ENCODE measurements at places on chromosomes 1 and 21.

DNA sequence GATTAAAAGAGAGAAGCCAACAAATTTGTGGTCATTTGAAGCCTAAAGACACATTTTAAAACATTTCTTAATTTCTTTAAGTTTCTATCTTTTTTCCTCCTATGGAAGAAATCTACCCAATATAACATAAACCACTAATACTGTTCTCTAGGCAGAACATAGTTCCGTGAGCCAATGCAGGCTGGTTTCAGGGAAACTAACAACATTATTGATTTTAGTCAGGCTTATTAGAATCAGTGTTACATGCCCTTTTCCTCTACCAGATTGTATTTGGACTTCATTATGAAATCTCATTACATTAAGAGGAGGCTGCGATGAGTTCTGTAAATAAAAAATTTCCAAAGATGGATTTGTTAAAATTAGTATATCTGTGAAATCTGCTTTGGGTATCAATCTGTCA is 249.9 kb downstream of the PTBP2 start:
- DNase-seq: no peak

DNA sequence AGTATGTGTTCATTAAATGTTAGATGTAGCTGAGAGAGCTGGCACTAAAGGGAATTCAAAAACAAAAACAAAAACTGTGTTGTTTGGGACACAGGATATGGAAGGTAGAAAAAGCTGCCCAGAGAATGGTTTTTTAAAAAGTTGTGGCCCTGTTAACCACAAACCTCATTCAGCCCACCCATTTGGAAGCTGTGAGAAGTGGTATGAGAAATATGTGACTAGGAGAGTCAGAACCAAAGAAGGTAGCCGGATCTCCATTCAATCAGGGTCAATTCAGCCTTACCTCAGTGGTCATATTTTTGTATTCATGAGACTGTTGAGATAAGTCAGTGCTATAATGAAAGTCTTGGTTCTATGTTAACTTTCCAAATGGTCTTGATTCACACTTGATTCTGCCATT is 29.8 kb upstream of the CACYBP start:
- DNase-seq: no peak

- DNase-seq: no peak
These were observed 5.3 kb downstream of the RXFP4 start for GRCh38 chr1:155946633-155947219.

GRCh38 chr1:245332513-245332912 is 177.7 kb downstream of the KIF26B start:
- no peak for DNase-seq

- DNase-seq: no peak
These were observed 114.7 kb upstream of the WNT4 start for GRCh38 chr1:22257290-22258275.

DNA sequence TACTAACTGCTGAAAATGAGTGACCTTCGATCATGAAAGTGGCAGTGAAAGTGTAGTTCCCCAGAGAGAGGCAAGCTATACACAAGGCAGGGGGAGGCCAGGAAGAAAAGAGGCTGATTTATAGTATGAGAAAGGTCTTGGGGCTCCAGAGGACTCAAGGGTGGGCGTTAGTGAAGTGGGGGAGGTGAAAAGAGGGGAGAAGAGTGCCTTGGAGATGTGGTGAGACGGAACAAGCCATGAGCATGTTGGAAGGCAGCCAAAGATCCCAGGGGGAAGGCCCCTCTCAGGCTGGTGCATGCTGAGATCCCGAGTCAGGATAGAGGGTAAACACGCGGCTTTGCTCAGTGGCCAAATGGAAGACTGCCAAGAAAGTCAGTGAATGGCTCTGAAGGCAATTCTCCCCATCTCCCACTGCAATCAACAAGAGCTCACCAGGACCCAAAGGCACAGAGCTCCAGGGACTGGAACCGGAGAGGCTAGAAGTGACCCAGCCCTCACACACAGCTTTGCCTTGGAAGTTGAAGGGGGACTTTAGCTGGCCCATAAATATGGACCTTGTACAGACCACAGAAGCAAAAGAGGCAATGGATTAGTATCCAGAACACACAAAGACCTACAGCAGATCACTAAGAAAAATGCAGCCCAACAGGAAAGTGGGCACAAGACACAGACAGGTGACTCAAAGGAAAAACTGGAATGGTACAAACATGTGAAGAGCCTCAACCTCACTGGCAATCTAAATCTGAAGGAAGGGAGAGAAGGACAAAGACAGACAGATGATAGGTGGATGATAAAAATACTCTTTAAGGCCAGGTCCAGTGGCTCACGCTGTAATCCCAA is 49.6 kb downstream of the HSF2BP start:
- no peak for DNase-seq

GRCh38 chr1:222736470-222736869 is 532 bp upstream of the FAM177B start:
- DNase-seq: no peak

DNA sequence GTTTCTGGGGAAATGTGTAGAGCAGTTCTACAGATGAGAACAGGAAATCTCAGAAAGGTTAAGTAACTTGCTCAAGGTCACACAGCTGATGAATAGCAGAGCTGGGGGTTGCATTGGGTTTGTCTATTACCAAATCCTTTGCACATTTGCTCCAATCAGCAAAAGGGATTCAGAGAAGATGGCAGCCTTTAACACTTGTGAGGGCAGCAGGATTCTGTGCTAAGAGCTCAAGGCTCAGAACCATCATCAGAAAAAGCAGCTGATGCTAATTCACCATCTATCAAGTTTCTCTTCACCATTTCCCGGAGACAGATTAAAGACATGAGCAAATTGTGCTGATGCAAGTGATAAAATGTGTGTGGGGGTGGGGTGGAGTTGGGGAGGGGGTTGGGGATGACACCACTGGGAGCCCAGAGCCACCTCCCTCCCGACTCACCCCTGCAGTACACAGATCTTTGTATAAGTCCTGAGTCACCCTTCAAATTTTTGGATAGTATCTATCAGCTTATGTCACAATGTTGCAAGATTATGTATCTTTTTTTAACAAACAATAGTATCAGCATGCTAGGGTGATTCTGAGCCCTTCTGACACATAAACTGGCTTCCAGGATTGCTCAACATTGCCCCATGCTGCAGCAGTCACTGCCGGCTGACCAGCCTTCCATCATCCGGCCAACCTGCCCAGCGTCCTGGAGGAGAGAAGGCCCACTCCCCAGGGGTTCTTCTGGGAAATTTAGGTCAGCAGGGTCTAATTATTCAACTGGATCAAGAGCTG is 2.8 kb upstream of the SPSB1 start:
- peak; percentile 37 for DNase-seq

DNA sequence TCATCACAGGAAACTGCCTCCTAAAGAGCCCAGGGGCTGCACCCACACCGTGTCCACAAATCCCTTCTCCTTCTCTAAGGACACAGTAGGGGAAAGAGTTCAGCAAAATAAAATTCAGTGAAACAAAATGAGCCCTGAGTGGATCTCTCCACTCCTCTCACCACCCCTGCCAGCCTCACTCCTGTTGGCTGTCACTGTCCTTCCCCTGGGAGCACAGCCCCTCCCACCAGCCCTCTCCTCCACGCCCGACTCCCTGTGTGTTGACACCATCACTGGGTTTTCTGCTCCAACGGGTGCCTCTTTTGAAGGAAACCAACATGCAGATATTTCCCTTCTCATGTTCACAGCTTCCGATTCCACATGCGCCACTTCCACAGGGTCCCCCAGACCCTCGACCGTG is 356.2 kb downstream of the AJAP1 start:
- DNase-seq: no peak

DNA sequence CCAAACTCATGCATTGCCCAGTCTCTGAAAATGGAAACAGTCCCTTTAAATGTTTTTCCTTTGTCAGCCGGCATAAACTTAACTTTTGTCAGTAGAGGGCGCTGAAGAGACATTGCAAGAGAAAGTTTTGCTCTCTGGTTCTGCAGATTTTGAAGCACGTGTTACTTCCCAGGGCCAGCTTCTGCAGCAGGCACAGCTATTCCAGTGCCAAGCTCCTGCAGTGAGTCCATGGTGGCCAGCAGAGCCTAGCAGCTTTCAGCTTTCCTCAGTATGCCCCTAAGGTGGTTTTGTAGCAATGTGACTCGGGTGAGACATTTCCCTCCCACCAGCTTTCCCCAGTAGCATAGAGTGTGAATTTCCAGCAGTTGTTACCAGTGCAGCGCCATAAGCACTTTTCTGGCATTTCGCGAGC is 2.6 kb upstream of the IFI44L start:
- peak; percentile 88 for DNase-seq

DNA sequence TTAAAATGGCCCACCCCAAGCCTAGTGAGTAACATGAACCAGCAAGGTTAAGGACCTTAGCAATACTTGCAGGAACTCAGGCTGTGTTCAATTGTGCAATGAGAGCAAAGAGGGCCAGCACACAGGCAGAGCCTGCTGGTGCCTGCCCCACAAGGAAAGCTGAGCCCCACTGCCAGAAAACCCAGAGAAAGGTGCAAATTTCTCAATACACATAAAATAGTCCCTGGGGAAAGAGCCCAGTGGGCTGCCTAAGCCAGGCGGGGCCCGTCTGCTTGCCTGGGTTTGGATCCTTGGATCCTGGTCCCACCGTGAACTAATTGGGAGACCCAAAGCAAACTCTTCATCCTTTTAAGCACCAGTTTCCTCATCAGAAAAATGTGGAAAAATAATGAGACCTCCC is 128.5 kb upstream of the CACNA1E start:
- no peak for DNase-seq

GRCh38 chr1:237386362-237387143 is 344.6 kb downstream of the RYR2 start:
- DNase-seq: peak; percentile 5

GRCh38 chr21:44377922-44378645 is 24.7 kb downstream of the TRPM2 start:
- no peak for DNase-seq

- no peak for DNase-seq
These were observed 16.8 kb downstream of the FCER1A start for GRCh38 chr1:159318784-159319551.

DNA sequence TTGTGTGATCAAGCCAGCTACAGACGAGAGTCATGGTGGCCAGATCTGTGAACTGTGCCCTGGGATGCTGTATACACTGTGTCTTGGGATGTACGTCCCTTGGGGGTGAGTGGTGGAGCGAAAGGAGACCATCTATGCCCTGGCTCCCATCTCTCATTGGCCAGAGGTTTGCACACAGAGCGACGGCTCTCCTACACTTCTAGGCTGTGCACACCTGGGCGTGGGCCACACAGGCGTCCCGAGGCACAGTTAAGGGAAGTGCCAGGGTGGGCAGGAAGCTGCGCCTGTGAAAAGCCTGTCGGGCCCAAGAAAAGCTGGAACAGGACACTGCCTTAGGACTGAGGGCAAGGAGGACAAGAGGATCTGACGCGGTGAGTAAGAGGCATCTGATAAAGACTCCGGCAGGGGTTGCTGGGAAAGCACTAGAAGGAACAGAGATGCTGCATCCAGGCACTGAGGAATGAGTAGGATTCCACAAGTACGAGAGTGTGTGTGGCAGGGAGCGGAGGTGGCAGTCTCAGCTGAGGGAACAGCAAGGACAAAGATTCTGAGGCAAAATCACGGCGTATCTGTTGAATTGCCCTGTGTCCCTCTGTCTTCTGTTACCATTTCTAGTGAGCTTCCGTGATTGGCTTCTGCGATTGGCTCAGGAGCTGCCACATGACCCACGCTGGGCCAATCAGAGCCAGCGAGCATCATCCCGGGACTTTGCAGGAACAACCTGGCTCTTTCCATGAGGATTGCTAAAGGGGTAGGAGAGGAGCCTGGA is 67.9 kb upstream of the ZBTB40 start:
- no peak for DNase-seq

GRCh38 chr1:12196641-12197482 is 30.1 kb downstream of the TNFRSF1B start:
- DNase-seq: no peak

DNA sequence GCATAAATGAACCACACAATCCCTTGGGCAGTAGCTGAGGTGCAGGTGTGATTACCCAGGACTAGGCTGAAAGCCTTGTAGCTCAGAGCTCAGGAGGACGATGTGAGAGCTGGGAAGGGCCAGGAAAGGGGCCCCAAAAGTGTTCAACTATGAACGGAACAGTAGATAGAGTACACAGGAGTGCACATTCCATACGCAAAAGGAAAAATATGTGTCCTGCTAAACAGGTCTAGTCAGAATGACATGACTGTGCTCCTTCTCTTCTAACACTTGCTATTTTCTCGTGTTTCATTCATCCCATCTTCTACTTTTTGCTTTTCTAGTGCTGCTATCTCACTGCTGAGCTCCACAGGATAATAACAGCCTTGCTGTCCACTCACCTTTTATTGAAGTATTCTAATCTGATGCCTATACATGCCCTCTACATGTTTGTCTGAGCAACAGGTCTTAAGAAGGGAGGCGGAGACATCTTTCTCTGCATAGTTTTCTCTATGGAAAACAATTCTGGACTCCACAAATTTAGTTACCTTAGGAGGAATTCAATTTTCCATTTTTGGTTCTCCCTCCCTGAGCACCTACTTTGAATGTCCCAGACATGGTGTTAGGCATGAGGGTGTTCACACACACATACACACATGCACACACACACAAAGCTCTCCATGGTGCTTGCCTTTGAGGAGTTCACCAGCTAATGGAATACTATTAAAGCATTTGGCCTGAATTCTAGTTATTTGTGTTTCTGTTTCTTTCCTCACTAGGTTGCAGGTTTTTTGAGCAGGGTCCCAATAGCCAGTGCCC is 3.4 kb downstream of the S100A10 start:
- DNase-seq: no peak

GRCh38 chr1:174174461-174175329 is 15.4 kb downstream of the RABGAP1L start:
- DNase-seq: no peak

- DNase-seq: no peak
These were observed 174.9 kb downstream of the COP1 start for GRCh38 chr1:176032040-176032645.

DNA sequence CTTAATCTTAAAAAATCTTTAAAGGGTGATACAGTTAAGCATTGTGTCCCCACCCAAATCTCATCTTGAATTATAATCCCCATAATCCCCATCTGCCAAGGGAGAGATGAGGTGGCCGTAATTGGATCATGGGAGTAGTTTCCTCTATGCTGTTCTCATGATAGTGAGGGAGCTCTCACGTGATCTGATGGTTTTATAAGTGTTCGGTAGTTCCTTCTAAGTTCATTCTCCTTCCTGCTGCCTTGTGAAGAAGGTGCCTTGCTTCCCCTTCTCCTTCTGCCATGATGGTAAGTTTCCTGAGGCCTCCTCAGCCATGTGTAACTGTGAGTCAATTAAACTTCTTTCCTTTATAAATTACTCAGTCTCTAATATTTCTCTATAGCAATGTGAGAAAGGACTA is 10.7 kb downstream of the DHRS3 start:
- no peak for DNase-seq
